Mammary microvascular endothelial cell (primary cell): ENCODE measurements at places on chromosomes 6 and 20. TPM values are rescaled to one million over a fixed set of nuclear protein-coding genes. Genes with fewer than 3 reads are reported as not detected.

Gene SNAI1
- 11.3 and 12.2 TPM in 2 replicates for total RNA-seq

Gene RGS17
- 1.1 and 3.4 TPM in 2 replicates for total RNA-seq

Gene ADGRB3
- not detected in 2 replicates for total RNA-seq

Gene C20orf202
- not detected in 2 replicates for total RNA-seq

Gene ATAT1
- total RNA-seq, result 2.9 and 6.0 TPM in 2 replicates

Gene XKR7
- total RNA-seq, result not detected in 2 replicates

Gene EDN3
- total RNA-seq, result not detected in 2 replicates

Gene SIRPB2
- 0.07 TPM in 1 of 2 replicates, not detected in the other for total RNA-seq

Gene ATP9A
- total RNA-seq, result 26.5 and 29.1 TPM in 2 replicates

Gene SLC26A8
- not detected in 2 replicates for total RNA-seq

Gene SMPDL3A
- 4.2 and 6.4 TPM in 2 replicates for total RNA-seq

Gene SLC22A16
- total RNA-seq, result 1.6 TPM in 1 of 2 replicates, not detected in the other

Gene TTLL9
- total RNA-seq, result not detected in 2 replicates

Gene ACTR5
- total RNA-seq, result 10.6 and 12.0 TPM in 2 replicates
